ENCODE measurements at places on chromosomes 1 and 21.

- no peak for DNase-seq
These were observed 103.9 kb downstream of the EBNA1BP2 start for GRCh38 chr1:43067977-43068751.

GRCh38 chr1:243482141-243483022, 226.5 kb downstream of the SDCCAG8 start:
- no peak for DNase-seq

- DNase-seq: no peak
These were observed 1.7 kb downstream of the LHX9 start for GRCh38 chr1:197918807-197919345.

GRCh38 chr1:188715566-188715965, 1762.1 kb downstream of the BRINP3 start:
- DNase-seq: no peak

- DNase-seq: no peak
These were observed 70.0 kb upstream of the KIAA1614 start for GRCh38 chr1:180842491-180843275.

DNA sequence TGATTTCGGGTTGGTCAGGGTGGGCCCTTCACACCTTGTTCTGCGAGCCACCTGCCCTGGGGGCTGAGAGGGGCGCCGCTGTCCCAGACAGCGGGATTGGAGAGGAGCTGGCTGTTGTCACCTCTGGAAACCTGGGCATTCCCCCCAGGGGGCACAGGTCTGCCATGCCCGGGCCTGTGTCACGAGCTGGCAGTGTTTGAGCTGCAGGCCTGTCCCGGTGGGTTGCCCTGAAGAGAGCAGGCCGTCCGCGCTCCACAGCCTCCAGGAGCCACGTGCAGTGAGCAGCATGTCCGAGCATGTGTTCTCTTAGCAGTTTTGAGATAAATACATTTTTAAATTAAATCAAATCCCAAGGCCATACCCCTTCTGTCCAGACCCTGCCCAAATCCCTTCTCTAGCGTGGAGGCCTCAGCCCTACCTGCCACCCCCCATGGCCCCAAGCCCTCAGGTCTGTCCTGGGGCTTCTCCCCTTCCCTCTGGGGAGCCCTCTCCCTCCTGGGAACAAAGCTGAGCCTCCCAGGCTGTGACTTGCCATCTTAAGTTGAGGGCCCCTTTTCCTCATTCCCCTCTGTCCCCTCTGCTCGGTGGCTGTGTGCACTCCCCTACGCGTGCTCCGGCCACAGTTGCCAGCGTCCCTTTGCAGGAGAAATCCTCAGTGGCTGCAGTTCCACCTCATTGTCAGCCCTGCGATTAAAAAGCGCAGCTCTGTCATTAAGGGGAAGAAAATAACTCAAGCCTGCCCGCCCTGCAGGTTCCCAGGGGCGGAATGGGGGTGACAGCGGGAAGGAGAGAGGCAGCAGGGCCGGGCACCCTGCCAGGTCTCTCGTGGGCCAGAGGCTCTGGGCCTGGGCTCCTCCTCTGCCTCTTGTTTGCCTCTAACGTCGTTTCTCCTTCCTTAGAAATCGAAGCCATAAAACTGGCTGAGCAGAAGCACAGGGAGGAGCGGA, 26.6 kb downstream of the SLX9 start:
- DNase-seq: no peak

GRCh38 chr1:45259053-45259452, 52.6 kb upstream of the ZSWIM5 start:
- no peak for DNase-seq

GRCh38 chr1:87072904-87073303, 158.5 kb downstream of the HS2ST1 start:
- no peak for DNase-seq

Measured in stimulated activated CD4-positive, alpha-beta T cell treated with anti-CD3 and anti-CD28 coated beads, Interleukin-1b, Interleukin-23, amount 100 ng/mL, for 1 hour (primary cell).